ENCODE measurements at places on chromosomes 1 and 21.

GRCh38 chr1:2609319-2610035 lies 22.9 kb downstream of the PRXL2B start:
- DNase-seq: peak; percentile 9

DNA sequence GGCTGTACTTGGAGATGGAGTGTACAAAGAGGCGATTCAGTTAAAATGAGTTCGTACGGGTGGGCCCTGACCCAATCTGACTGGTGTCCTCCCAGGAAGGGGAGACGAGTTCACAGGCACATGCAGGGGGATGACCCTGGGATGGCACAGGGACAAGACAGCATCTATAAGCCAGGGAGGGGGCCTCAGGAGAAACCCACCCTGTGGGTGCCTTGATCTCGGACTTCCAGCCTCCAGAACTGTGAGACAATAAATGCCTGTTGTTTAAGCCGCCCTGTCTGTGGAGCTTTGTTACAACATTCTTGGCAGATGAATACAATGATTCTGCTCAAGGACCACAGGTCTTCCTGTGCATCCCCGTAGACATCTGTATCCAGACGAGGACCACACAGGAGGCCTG lies 14.6 kb upstream of the CLDN14 start:
- no peak for DNase-seq

GRCh38 chr21:46124926-46125845 lies 27.3 kb downstream of the COL6A2 start:
- peak; percentile 5 for DNase-seq

GRCh38 chr1:180141381-180141934 lies 13.2 kb upstream of the QSOX1 start:
- DNase-seq: no peak

DNA sequence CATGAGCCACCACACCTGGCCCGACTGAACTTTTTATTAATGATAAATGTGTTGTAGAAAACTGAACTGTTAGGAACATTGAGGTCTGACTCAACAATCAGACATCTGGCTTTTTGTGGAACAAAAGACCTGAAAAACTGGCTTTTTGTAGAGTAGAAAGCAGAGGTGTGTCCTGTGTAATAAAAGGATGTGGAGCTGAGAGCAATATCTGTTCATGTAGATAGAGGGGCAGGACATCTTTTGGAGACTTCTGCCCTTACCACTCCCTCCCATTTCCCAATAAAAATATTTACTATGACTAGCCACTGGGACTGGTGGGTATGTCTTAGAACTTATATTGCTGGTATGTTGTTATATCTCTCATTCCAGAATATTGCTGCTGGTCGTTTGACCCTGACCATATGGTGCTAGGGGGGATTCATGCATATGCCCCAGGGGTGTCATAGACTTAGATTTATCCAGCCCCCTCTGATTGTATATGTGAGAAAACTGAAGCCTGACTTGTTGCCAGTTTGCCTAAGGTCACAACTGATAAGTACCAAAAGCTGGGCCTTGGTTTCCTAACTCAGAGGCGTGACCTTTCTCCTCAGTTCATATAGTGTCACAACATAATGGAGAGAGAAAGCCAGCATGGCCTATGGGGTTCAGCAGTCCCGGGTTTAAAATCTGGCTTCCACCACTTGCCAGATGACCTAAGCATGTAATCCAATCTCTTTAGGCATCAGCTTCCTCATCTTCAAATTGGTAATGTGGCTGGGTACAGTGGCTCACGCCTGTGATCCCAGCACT lies 33.5 kb upstream of the PIGV start:
- no peak for DNase-seq

GRCh38 chr1:230827801-230828200 lies 40.5 kb downstream of the C1orf198 start:
- no peak for DNase-seq

GRCh38 chr1:8004803-8005573 lies 21.1 kb downstream of the ERRFI1 start:
- DNase-seq: peak; percentile 56

Data from heart right ventricle (tissue), 16 donors.